Transverse colon (tissue), 4 donors: ENCODE measurements at places on chromosomes 2 and 18. TPM values are rescaled to one million over a fixed set of nuclear protein-coding genes. Genes with fewer than 3 reads are reported as not detected.

DNA sequence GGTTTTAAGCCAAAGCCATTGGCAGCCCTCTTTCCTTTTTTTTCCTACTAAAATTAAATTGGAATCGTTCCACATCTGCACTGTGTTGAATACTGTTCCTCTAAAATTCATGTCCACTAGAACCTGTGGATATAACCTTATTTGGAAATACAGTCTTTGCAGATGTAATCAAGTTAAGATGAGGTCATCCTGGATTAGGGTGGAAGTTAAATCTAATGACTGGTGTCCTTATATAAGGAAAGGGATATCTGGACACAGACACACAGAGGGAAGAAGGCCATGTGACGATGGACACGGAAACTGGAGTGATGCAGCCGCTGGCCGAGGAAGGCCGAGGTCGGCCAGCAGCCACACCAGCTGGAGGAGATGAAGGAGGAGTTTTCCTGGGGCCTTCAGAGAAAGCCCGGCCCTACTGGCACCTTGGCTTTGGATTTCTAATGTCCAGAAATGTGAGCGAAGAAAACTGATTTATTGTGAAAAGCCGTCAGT is 49.4 kb downstream of the LONRF2 start:
- no peak for DNase-seq

DNA sequence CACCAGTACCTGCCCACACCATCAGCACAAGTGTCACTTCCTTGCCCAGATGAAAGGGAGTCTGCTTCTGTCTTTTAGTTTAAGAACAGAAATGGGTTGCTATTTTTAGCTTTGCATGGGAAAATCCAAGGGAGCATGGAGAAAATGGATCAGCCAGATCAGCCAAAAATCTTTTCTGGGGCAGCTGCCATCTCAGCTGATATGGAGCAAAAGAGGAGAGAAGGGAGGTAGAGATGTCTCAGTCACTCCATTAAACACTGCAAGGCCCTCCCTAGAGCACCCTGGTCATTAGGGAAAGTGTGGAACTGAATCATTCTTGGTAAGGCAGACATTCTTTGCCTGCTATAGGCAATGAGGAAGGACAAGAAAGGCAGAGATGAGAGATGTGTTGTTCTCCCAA is 79.9 kb downstream of the CTAGE1 start:
- DNase-seq: no peak

DNA sequence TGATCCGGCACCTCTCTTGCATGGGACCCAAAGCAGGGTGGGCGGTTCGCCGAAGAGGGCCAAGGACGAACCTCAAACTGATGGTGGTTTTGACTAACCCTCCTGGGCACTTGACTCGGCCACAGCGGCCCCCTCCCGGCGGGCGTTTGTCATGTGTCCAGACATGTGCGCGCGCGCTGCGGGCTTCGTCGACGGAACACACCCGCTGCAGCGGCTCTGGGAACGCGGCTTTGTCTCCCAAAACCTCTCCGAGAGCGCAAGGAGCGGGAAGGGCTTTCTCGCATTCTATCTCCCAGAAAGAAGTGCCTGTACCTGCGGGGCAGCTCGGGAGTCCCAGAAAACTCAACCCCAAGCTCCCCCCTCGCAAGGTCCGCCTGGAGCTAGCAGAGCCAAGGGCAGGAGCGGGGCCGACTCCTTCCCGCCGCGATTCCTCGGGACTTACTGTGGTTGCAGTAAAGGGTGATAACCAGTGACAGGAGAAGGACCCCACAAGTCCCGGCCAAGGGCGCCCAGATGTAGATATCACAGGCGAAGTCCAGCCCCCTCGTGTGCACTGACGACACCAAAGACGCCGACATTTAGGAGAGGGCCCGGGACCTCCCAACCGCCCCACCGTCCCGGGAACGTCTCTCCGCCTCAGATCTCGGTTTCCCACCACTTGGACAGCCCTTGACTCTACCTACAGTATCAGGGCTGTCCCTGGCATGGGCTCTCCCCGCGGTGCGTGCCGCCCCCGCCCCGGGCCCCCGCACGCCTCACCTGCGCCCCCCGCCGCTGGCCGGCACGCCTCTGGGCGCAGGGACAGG is 1.6 kb downstream of the CD8A start:
- no peak for DNase-seq

DNA sequence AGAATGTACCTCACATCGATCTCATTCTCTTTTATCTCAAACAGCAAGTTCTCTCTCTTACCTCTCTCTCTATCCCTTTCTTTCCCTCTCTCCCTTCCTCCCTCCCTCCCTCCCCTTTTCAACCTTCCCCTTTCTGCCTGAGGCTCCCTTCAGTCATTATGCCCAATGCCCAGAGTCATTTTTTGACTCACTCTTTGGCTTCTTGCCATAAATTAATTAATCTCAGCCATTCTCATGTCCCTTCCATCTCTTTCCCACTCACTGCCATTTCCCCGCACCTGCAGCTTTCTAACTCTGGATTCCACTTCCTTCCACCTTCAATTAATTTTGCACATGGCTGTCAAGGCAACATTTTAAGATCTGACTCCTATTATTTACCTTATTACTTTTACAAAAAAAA is 60.1 kb downstream of the EVA1A start:
- no peak for DNase-seq

- no peak for DNase-seq
These were observed 13.0 kb upstream of the TET3 start for GRCh38 chr2:73971722-73972121.

DNA sequence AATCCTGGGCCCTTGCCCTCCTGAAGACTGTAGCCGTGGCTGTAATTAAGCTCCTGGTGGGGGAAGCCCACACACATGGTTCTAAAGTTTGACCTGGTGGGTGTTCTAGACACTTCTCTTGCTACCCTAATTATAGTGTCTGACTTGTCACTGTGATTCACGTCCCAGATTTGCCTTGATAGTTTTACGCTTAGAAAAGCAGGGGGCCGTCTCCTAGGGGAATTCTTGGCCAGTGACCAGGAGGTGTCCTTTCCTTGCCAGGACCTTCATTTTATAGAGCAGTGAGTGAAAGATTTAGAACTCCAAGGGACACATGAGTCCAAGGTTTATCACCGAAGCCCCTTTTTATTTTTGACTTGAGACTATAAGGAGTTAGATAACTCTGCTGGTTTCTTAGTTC is 9.0 kb downstream of the TMEM214 start:
- no peak for DNase-seq

DNA sequence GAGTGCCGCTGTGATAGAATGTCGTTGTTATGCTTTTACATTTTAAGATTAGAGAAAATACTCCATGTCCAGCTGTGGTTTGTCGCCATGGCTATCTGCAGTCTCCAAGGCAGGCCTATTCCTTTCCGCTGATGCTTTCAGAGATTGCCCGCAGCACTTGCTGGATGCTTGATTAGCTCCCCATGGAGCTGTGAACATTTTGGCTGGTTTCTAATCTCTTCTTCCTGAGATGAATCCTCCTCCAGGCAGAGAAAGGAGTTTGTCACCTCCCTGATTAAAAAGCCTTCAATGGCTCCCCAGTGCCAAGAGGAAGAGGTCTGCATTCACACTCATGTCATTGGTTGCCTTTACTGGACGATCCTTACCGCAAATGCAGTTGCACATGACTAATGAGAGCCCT is 32.6 kb upstream of the LPIN1 start:
- DNase-seq: no peak

DNA sequence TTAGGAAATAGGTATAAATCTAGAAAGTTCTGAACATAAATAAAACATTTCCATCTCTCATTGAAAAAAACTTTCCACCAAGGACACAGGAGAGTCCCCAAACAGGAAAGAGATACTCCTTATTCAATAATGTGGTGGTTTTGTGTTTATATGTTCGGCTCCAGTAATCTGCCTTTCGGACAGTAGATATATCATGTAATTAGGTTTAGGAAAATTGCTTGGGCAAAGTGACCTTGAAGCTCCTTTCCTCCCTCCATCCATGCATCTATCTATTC is 69.6 kb downstream of the DDX1 start:
- DNase-seq: no peak

- no peak for DNase-seq
These were observed 49.3 kb downstream of the PTRHD1 start for GRCh38 chr2:24743924-24744323.

GRCh38 chr2:182994228-182994912 is 43.9 kb downstream of the NCKAP1 start:
- no peak for DNase-seq

DNA sequence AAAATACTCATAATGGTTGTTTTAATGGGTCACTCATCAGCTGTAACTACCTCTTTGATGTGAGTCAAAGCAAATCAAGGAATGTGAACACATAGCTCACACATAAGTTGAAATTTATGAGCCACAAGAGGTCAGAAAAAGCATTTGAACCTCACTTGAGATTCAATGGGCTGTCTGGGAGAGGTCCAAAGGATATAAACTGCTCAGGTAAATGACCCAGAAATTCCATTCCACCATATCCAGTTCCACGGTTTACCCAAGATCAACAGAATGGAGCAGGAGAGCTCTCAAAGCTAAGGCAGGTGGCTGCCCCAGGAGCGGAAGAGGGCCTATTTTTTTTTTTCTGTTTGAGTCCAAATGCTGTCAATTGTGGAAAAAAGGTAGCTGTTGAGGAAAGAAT is 464.1 kb downstream of the TNS1 start:
- no peak for DNase-seq

- no peak for DNase-seq
These were observed 39.8 kb upstream of the ITPRID2 start for GRCh38 chr2:181851726-181852125.

GRCh38 chr2:175620106-175620505 is 382.0 kb downstream of the LNPK start:
- no peak for DNase-seq

DNA sequence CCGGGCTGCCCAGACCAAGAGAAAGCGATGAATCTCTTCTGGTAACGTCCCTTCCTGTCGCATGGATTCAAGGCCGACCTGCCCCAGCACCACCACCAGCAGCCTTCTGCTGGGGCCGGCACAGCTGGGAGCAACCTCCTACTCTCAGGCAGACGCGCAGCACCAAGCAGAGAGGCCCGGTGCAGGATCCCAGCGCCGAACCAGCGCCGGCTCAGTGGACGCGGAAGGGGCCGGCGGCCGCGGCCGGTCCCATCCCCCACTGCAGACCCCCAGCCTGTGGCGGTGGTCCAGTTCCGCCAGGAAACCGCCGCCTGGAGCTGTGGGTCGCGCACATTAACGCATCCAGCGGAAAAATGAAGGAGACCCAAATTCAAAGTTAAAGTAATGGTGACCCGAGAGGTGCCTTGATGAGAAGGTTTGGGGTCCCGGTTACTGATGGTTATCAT is 525 bp upstream of the MAL start:
- no peak for DNase-seq

- DNase-seq: no peak
These were observed 110.0 kb upstream of the TEX51 start for GRCh38 chr2:126788652-126789051.

- DNase-seq: no peak
These were observed 238.8 kb downstream of the TPGS2 start for GRCh38 chr18:36589857-36590543.

- DNase-seq: peak; percentile 66
These were observed 67.9 kb downstream of the SLC9A4 start for GRCh38 chr2:102540882-102541281.

DNA sequence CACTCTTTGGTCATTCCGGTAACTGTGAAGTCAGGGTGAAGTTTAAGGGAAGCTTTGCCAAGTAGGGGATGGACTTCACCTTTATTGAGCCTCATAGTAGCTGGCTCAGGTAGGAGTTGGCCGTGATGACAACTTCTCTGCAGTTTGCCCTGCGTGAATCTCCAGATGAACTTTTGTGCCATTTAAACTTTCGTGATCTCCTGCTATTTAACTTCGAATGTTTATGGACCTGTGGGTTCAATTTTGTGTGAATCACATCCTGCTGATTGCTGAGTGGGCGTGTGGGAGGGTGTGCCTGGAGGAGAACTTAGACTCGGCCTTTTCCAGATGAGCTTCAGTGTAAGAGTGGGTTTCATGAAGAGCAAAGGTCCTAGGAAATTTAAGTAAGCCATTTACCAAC is 4.2 kb downstream of the UGT1A1 start:
- peak; percentile 34 for DNase-seq

DNA sequence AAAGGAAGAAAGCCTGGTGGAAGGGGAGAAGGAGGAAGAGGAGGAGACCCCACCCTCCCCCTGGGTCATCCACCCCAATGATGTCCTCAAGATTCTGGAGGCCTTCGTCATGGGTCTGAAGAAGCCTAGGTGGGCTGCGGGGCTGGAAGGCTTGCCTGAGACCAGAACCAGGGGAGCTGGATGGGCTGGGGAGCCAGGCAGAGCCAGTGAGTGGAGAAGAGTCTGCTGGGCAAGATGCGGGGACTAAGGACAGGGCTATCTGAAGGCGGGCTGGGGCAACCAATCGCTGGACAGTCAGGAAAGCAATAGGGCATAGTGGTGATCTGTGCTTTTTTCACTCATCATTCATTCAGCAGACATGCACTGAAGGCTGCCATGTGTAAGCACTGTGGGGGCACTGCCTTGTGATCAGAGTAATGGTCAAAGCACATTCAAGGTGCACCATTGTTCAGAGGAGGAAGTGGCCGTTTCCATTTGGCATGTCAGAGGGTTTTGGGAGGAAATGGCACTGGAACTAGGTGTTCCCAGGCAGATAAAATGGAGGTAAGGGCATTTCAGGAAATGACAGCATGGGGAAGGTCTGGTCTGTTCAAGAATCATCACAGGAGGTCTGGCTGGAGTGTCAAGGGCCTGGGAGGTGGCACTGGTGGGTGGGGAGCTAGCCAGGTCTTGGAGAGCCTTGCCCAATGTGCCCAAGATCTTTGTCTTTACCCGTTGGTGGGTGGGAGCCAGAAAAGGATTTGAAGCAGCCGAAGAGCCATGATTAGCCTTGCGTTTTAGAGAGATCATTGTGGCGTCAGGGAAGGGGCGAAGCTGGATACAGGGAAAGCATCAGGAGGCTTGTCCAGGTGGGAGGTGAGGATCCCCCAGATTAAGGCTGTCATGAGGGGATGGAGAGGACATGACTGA is 24.2 kb downstream of the OTOF start:
- no peak for DNase-seq

CNTNAP5 gene
- total RNA-seq: 0.20 TPM

HAAO gene
- total RNA-seq: 1.9 TPM

SH2D6 gene
- 14.2 TPM for total RNA-seq

CYP27A1 gene
- total RNA-seq: 48.3 TPM

TAF1B gene
- total RNA-seq: 4.4 TPM

OSR1 gene
- total RNA-seq: 4.1 TPM

CCL20 gene
- total RNA-seq: 9.3 TPM

CELF4 gene
- total RNA-seq: not detected

SUCLG1 gene
- 124 TPM for total RNA-seq

SLC16A14 gene
- total RNA-seq: not detected

CTNNA2 gene
- 0.40 TPM for total RNA-seq

ANKRD30B gene
- total RNA-seq: 0.79 TPM
